ENCODE measurements at places on chromosomes 3 and 15.

- DNase-seq, result no peak
Measured at GRCh38 chr3:170330366-170330765, 27.1 kb upstream of the SKIL start.

DNA sequence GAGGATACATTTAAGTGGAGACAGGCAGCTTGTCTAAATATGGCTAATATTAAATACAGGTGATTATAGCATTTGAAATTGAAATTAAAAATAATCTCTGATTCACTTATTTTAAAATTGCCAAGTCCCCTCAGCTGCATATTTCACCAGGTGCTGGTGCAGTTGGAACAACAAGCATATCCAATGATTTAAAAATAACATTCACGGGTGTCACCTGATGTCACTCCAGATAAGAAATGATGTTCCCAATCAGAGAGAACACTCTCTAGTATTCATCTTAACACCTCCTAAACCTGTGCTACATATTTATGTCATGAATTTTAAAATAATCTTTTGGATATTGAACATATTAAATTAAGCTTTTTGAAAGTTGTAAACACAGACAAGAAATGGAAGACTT lies 249.9 kb downstream of the CADM2 start:
- no peak for DNase-seq

- DNase-seq, result no peak
Measured at GRCh38 chr3:177946936-177947335, 589.3 kb upstream of the KCNMB2 start.

DNA sequence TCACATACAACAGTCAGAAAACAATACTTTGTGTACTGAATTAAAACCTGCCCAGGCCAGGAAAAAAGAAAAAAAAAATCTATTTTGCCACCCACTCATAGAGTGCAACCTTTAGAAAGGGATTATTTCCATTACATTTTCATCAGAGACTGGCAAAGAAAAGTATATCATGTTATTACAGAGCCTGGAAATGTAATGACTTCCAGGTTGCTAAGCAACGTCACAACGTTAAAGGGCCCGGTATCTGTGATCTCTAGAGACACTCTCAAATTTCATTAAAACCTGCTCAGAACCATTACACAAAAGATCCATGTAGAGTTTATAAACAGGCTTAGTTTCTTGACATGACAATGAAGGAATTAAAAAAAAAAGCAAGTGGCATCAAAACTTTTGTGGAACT lies 170.5 kb downstream of the CTNNB1 start:
- no peak for DNase-seq

GRCh38 chr15:46763091-46763490 lies 954.2 kb upstream of the SEMA6D start:
- no peak for DNase-seq

- DNase-seq, result no peak
Measured at GRCh38 chr15:70907784-70908471, 15.3 kb downstream of the LRRC49 start.

- no peak for DNase-seq
Measured at GRCh38 chr15:92149465-92149864, 244.2 kb upstream of the ST8SIA2 start.

DNA sequence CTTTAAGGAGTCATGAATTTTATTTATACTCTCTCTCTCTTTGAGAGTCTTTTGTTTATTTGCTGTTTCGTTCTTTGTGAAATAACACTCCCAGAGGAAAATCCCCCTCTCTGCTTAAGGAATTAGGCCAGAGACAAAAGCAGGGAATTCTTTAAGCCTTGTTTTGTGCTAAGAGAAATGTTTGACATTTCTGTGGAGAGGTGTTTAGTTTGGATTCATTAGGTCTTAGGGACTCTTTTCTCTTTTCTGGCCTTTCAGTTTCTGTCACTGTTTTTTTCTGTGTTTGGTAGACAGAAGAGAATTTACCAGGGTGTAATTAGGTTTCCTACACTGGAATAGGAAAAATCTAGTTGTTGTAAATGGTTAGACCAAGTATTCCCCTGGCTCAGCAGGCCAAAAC lies 241.8 kb upstream of the NR2F2 start:
- DNase-seq, result no peak

DNA sequence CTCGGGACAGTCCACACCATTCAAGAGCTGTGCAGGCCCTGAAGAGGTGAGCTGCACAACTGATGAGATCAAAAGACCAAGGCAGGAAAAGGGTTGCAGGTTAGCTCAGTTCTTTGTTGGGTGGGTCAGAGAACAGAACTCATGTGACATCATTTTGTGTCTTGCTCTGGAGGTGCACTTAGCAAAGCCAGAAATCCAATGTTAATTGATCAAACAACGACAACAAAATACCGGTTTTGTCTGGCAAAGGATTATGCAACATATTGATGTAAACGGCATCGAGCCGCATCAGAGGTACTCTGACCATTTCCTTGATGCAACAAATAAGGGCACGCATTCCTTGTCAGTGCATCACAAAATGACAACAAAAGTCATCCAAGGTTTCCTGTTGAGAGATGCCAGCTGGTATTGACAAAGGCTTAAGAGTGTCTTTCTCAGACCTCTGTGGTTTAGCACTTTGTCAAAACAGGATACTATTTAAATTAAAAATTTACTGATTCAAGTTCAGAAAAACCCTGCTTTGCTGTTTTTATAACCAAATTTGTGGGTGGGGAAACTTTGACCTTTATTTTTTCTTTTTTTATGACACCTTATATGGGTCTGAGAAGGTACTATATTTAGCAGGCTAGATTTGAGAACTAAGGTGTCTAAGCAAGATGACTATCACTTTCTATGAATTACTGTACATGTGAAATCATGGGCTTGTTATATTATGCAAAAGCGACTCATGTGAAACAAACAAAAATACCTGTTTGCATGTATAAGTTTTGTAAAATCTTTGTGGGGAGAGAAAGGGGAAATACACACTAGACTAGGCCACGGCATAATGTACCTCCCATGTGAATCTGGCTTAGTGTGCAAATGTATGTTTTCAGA lies 496.1 kb downstream of the FOXP1 start:
- DNase-seq, result no peak

DNA sequence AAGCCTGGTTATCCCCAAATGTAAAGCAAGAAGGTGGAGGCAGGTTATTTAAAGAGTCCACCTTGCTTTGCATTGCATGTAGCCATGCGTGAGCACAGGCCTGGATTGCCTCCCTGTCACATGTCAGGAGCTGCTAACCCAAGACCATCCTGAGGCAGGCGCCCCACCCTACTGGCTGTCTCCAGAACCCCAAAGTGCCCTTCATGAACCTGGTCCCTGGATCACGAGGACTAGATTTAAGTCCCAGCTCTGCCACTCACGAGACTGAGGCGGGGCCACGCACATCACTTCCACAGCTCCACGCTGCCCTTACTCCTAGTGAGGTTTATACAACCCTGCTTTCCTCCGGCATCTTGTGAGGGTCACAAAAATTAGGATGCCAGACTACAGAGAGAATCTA lies 17.6 kb downstream of the MRPL46 start:
- DNase-seq, result no peak

DNA sequence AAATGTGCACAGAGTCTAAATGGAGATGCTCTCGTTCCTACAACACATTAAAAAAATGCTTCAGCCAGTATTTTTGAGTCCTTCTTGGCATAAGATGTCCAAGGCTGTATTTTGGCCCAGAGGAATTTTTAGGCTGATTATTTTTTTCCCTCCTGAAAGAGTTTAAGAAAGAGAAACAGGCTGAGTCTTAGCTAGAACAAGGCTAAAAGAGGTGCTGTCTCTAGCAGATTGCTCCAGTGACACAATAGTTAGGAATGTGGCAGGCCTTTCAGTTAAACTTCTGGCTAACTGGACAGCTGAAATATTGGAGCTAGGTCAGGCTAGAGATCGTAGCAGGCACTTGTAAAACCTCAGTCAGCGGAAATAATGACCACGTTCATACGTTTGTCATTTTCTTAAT lies 271.4 kb upstream of the RARB start:
- no peak for DNase-seq

DNA sequence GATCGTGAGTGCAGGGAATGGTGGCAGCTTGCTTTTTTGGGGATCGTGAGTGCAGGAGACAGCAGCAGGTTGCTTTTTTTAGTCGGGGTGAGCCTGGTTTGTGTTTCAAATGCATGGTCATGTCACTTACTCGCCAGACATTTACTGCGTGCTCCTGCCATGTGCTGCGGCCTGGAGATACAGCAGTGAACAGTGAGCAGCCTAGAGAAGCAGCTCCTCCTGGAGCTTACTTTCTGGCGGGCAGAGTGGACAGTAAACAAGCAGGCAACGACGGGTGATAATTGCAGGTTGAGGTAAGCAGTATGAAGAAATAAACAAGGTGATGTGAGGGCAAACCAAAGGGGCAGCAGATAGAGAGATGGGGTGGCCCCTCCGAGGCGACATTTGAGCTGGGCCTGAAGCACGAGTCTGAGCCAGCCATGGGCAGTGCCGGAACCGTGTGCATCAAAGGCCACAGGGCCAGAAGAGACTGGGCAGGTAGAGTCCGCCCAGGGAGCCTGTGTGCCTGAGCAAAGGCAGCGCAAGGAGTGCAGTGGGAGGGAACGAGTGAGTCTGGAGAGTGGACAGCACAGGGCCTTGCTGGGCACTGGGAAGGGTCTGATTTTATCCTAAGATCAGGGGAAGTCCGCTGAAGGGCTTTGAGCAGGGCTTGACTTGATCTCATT lies 57.3 kb upstream of the RASA2 start:
- DNase-seq, result no peak

DNA sequence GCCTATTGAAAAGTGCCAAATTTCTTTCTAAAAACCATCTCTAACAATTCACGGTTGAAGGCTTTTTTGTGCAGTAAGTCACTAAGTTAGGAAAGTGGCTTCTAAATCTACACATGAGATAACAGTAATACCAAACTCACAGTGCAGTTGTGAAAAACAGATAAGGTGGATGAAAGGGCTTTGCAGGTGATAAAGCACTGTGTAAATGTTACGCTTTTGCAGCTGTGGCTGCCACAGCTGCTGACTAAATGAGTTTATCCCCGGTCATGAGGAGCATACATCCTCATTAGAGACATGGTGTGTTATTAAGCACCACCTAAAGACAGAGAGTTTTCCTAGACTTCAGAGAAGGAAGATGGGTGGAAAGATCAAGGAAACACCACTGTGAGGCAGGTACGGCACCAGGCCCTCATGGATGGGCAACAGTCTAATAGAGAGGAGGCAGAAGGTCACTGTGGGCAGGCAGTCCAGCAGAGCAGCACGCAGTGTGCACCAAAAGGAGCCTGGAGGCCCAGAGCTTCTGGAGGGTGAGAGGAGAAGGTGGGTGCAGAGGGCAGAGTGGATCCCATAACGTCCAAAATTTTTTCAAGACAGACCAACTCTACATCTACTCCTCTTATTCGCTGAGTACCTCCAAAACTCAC lies 68.5 kb downstream of the FMN1 start:
- no peak for DNase-seq

GRCh38 chr3:63652066-63652725 lies at the start of gene SNTN:
TSS of gene SNTN (plus strand) at chr3:63652675. CDS start at chr3:63652688, 13 bp downstream.
- no peak for DNase-seq

DNA sequence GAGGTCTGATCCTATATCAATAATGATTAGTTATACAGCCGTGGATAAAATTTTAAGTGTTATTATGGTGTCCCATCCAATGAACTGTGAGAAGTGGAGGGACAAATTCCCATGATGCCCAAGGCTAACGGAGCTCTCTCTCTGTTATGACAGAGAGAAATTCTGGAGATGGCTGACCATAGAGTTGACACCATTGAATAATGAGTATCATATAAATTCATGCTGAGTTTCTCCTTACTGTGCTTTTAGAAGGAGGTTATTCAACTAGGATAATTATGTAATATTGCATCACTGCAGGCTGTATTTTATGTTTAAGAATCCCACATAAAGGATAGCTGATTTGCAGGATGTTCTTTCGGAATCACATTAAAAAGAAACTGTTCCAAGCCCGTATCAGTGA lies 82.9 kb downstream of the PYDC2 start:
- DNase-seq, result no peak

DNA sequence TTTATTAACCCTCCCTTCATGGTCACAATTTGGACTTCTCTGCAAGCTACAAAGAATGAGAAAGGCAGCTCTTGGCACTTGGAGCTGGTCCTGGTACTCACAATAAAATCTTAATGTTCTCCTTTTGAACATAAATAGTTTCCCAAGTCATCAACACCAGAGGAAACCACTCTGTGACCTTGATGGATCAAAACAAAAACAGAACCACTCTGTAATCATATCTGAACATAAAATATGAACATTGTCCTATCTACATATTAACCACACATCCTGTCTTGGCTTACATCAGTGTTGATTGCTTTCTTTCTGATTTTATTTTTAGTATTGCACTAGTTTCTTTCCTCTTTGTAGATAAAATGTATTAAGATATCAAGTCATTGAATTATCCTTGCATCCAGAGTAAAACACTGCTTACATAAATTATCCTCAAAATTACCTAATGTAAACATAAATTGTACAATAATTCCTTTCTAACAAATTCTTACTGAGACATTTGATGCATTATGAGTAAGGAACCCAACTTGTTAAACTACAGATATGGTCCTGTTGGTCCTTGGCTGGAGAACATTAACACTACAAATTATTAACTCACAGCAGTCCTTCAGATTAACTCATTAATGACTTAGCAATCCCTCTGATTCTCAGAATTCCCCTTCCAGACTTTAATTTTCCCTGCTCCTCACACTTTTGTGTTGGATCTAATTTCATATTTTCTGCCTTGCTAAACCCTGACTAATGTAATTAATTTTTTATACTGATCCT lies 860.5 kb downstream of the DIPK2A start:
- DNase-seq, result no peak
